ENCODE measurements at places on chromosomes 2 and 18.

- no peak for DNase-seq
Measured at GRCh38 chr18:8196238-8196637, 413.0 kb upstream of the RAB12 start.

- peak; percentile 16 for DNase-seq
Measured at GRCh38 chr18:78722386-78722785, 257.2 kb upstream of the SALL3 start.

- DNase-seq = peak; percentile 37
Measured at GRCh38 chr2:138071720-138072719, 107.7 kb downstream of the HNMT start.

DNA sequence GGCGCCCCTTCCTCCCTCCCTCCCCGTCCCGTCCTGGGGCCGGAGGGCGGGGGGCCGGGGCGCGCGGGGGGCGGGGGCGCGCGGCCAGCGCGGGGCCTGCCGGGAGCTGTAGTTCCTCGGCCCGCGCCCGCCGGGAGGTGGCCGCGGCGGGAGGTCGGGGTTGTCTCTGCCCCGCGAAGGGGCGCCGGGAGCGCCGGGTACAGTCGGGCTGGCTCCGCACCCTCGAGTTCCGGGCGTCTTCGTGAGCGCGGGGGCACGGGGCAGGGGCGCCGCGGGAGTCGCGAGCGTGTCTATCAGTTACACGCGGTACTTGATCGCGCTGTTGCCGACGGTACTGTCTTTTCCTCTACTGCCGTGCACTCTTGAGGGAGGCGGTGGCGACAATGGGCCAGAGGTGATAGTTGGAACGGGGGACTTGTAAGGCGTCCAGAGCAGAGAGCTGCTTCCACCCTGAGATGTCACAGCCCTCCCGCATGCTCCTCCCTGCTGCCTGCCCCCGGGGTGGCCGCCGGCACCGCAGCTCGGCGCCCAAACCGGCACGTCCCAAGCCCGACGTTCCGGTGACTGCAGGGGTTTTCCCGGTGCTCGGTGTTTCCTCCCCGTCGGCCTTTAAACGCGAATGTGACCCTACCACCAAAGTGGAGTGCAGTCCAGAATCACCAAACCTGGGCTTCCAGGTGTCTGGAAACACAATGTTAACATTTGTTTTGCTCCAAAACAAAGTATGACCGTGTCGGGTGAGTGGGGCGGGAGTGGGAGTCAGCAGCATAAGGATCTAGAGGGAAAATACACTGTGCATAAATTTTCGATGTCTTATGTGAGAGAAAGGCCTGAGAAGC, at the start of gene PRKD3:
TSS of gene PRKD3 (minus strand) at position 48 of the 839 bp plus-strand sequence. CDS start 8,309 bp downstream, outside the sequence.
- DNase-seq = no peak

DNA sequence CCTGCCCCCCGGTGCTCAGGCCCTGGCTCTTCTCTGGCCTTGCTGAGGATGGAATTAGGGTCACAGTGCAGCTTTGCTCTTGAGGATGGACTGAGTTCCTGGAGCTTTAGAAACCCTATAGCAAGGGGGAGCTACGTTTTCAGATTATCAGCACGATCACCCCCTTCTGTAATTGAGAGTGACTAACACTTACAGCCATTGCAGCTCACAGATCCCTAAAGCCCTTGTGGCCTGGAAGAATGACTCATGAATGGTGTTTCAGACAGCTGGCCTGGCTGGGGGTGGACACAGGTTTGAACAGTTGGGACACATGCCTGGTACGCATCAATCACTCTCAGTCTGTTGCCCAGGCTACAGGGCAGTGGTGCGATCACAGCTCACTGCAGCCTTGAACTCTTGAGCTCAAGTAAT, 79.7 kb upstream of the IGFBP5 start:
- no peak for DNase-seq

DNA sequence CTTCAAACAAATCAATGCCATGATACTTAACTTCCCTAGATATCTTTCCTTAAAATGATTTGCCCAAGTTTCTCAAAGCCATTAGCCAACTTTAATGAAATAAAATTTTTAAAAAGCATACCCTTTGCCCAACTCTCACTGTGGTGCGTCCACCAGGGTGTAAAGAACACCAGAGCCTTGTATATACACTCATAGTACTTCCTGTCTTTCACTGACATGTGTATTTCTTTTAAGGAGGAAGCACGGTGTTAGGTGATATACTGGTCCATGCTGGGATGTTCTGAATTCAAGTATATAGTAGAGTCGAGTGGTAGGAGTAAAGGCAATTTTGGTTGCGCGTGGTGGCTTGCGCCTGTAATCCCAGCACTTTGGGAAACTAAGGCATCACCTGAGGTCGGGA, 22.7 kb downstream of the AAK1 start:
- no peak for DNase-seq

- DNase-seq = no peak
Measured at GRCh38 chr18:9329471-9329870, 5.1 kb upstream of the TWSG1 start.

- no peak for DNase-seq
Measured at GRCh38 chr18:36130039-36130831, 536 bp downstream of the ELP2 start.

DNA sequence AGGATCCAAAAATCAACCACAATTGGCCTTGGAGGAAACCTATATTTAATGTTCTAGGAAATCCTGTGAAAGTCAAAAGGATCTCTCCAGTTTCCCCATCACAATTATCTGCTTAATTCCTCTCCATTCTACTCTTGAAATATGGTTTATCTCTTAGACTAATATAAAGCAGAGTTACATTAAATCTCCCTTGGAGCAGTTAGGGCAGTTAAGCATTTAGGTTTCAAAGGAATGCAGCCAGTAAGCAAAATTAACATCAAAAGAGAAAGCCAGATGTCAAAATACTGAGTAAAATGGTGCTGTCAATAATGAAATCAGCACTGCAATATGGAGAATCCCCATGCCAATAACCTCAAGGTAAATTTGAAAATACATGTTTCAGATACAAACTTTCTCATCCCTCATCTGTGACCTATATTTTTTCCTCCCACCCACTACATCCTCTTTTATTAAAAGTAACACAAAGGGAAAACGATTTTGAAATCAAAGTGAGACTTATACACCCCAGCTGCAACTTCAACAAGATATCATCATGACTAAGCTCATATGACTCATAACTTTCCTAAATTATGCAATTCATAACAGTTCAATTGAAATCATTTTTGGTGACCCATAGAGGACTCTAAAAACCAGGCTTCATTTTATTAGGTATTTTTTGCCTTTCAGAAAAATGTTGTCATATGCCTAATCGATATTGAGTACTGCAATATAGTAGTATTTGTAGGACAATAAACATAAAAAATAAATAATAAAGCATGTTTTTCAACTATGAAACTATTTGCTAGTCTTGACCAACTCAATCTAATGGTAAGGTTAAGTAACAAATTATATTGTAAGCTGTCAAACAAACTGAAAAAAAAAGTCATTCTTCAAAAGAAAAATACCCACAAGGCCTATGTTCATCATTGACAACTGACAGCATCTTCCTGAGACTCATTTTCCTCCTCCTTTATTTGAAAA, 3.1 kb downstream of the ADAM17 start:
- DNase-seq = no peak

DNA sequence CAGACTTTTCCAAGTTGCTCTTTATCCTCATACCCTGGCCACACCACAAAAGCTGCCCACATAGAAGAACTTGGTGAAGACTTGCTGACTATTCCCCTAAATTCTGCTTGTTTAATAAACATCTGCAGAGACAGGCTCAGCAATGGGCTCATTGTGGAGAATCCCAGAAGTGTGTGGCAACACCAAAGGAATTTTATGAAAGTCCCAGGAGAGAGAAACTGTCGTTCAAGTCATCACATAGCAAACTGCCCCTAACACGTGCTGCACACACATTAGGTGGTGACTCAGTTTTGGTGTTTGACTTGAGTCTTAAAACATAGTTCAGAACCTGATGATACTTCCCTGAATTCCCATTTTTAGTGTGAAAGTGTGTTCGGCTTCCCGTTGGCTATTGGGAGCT, 38.6 kb downstream of the CYP1B1 start:
- DNase-seq = no peak

DNA sequence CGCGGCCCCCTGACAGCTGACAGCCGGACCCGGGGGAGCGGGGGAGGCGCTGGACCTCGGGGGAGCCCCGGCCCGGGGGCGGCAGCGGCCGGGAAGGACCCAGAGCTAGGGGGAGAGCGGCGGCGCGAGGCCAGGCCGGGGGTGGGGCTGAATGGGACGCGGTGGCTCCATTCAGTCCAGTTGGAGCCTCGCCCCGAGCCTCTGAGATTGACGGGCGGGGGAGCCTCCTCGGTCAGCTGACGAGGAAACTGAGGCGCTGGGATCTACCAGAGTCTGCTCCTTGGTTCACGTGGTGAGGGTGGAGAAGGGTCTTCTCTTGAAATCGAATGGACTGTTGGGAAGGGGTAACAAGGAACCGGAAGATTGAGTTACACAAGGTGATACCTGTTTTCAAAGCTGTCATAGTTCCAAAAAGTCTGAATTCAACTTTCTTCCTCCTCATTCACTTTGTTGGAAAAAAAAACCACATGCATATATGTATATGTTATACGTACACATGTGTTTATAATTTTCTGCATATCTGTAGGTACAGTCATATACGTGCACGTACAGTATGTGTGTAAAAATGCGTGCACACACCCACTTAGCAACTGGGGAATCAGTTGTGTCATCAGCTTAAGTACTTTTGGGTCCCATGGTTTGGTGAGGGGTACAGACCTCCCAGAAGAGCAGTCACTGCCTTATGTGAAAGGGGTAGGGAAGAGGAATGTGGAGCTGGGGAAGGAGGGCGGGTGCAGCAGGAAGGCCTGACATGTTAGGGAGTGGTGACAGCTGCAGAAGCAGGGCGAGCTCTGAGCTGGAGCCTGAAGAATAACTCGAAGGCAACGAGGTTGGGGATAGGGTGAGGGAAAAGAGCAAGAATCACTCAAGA, 628 bp downstream of the PPP1R7 start:
- no peak for DNase-seq

DNA sequence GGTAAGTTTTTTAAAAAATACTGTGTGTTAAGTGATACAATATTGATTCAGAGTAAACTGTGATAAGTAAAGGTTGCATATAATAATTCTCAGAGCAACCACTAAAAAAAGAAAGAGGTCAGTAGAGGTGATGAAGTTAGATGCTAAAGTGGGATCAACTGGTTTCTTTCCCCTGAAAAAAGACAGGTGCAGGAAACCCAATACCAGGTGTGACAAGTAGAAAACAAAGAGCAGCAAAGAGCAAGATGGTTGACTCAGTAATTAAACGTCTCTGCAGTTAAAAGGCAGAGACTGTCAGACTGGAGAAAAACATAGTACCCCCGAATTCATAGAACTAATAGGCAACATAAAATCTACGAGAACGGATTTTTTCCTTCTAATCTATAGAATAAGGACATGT, 128.3 kb downstream of the ATP9B start:
- DNase-seq = no peak

- no peak for DNase-seq
Measured at GRCh38 chr18:78496079-78496478, 483.5 kb upstream of the SALL3 start.

DNA sequence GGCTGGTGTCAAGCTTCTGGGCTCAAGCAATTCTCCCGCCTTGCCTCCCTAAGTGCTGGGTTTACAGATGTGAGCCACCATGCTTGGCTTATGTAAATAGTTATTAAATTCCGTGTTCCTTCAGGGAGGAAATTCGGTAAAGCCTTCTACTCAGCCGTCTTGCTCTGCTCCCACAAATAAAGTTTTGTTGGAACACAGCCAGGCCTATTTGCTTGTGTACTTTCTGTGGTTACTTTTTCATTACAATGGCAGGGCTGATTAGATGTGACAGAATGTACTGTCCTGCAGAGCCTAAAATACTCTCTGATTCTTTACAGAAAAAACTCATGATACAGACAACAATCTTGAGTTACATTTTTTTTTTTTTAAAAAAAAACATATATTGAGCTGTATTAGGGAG, 68.8 kb upstream of the TACR1 start:
- no peak for DNase-seq

DNA sequence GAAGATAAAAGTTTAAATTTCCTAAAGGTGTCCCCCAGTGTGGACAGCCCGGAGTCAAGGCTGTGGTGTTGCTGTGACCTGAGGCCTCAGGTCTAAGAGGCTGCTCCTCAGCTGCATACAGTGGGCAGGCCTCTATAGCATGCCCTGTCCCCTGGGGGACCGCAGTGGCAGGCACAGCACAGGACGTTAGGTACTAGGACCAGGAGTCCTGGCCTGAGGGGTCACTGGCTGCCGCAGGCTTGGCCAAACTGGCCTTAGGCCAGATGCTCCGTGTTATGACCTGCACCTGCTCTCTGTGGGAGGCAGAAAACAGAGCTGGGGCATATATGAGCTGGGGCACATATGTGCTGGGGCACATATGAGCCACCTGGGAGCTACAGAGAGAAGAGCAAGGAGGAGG, 21.2 kb upstream of the MAL start:
- DNase-seq = no peak

DNA sequence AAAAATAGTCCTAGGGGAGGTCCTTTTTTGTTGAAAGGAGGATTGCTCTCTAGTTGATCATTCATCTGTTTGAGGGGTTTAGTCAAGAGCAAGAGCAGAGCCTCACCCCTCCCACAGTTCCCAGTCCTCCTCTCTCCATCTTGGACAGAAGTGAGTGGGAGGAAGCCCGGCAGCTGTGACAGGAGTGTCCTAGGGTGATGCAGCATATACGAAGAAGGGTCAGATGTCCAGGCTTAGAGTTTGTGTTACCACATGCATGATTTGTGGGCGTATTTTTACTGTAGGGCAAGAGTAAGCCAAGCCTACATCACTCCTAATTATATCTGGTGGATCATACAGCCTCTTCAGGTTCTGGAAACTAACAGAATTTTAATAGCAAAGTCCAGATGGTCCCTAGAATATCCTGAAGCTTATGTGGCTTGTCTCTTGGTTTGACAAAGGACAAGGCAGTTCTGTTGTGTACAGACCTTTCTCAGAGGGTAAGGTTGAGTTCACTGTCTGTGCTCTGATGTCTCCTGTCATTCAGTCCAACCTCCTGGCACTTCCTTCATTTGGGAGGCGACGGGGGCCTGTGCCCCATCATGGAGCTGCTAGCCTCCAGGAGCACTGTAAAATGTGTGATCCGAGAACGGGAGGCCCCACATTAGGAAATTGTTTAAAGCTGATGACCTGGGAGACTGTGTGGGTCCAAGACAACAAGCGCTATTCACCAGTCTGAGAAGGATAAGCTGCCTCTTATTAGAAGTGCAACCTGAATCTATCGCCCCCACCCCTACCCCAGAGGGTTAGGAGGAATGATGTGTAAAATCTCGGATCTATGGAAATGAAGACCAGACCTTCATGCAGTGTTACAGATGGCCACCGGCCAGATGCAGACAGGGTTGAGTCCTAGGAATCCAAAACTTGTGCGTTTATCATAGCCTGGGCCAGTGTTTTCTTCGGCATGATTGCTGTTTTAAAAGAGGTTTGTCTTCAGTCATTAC, 6.9 kb downstream of the CEP68 start:
- no peak for DNase-seq

All from hippocampal formation (tissue), 2 donors.